ENCODE measurements at places on chromosomes 4 and X.

DNA sequence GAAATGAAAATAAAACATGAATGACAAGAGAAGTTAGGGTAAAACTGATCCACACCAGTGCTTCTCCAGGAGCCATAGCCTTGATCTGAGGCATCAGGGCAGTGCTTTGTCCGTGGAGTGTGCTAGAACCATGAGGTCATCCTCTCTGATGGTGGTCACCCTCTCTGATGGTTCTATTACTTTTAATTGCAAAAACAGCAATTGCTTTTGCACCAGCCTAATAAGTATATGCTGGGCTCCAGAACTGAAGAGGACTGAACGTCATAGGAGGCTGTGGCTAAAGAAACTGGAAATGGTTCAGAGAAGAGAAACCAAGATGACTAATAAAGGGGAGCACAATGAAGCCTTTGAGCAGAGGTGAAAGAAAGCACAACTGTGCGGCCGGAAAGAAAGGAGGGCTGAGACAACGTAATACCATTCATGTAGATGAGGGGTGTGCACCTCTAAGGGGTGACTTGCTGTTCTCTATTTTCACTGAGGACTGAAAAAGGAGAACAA is 17.0 kb upstream of the TMEM154 start:
- DNase-seq: no peak

GRCh38 chrX:107480272-107480671 is 30.8 kb downstream of the FRMPD3 start:
- DNase-seq: no peak

DNA sequence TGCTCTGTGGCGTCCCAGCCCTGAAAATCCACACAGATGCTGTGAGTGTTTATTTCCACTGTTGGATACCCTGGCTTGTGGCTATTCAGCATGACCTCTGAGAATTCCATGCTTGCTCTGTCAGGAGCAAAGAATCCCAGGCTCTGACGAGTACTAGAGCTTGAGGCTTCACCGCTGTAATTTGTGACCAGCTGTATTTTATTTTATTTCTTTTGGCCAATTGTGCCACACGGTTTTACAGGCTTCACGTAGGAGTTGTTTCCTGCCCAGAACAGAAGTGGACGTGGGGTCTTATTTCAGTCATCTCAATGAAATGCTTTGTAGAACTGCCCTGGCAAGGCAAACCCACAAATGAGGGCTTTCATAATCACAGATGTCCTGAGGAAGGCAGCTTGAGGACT is 69.4 kb upstream of the CLDN34 start:
- no peak for DNase-seq

GRCh38 chrX:93332329-93332728 is 341.0 kb downstream of the NAP1L3 start:
- DNase-seq: no peak

Measured in NCI-H524 (cell line).